ENCODE measurements at places on chromosomes 7 and 10.

- DNase-seq: no peak
Observed at GRCh38 chr10:74249865-74250264, 98.8 kb downstream of the ADK start.

GRCh38 chr10:118687472-118687871 lies 67.3 kb downstream of the CACUL1 start:
- no peak for DNase-seq

DNA sequence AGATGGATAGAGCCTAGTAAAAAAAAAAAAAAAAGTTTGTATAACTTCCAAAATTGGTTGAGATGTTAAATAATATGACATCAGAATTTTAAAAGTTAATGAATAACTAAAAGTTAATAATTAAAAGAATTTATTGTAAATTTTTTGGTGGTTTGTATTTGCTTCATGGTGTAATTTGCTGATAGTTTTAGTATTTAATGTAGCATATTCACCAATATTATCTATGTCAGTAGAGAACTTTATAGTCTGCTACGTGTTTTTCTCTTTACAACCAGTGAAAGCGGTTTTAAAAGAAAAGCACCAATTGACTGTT lies 51.8 kb upstream of the STEAP4 start:
- no peak for DNase-seq

DNA sequence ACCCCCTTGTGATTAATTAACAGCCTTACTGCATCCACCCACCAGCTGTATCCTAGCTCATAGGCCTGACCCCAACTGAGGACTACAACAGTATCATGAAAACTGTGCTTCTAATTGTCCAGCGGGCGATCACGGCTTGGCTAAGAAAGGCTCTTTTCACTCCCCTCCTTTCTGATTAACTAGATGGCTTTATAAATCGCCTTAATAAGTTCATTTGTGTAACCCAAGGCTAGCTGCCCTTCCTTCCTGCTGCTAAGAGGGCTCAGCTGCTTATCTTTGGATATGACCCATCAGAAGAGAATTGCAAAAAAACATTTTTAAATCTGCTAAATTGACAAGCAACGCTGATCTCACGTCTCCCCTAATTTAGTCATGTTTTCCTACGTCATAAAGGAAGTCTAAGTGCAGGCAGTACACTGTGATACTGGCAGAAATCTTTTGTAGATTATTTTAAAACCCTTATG lies 163.0 kb upstream of the LAMB4 start:
- DNase-seq: no peak

DNA sequence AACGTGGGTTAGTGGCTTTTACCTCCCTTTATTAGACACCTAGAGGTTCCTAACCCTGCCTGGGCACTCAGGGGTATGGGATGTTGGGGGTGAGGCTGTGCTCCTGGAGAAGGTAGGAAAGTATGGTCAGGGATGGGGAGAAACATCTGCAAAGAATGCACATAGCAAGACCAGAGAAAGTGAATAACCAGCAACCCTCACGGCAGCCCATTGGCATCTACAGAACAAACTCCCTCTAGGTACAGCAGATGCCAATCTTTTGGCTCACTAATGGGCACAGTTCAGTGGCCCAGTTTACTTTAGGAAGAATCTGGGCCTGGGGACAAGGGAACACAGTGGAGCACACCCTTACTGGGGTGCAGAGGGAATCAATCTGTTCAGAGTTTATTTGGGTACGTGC lies 143.9 kb downstream of the JAZF1 start:
- DNase-seq: no peak

DNA sequence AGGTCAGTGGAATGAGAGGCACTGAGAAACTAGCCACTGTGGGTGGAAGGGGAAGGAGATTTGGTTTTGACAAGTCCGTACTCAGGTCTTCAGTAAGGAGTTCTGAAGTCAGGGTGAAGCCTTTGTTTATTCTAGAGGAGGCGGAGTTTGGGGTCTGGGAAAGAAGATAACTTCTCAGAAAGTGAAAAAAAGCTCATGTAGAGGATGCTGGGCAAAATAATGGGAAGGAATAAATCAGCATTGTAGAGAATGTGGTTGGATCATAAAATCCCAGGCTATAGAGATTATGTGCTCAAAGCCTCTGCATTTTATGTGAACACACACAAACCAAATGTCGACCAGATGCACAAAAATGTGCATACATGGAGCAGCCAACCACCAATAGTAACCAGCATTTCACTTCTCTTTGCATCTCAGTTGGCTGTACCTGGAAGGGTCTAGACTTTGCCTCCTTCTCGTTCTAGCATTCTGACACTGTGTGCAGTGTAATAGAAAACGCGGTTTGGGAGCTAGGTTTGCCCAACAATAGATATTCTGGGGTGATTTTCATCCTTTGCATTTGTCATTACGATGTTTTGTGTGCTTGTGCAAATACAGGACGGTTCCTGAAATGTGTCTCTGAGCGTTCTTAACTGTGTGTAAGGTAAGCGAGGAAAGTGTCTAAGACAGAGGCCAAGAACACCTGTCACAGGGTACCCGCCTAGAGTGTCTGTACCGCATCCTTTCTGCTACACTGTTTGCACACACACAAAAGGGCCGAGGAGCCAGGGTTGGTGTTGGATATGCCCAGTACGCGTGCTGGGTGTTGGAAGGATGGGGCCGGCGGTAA lies 603 bp upstream of the HECW1 start:
- DNase-seq: no peak

- peak; percentile 69 for DNase-seq
Observed at GRCh38 chr7:101363734-101364374, 1.2 kb downstream of the COL26A1 start.

- DNase-seq: no peak
Observed at GRCh38 chr10:50552771-50553535, 70.8 kb downstream of the SGMS1 start.

All from activated T-cell treated with anti-CD3 and anti-CD28 coated beads for 48 hours (primary cell).